ENCODE measurements at places on chromosomes 4 and X.

GRCh38 chrX:38347136-38347535, 5.3 kb upstream of the OTC start:
- no peak for DNase-seq

GRCh38 chr4:120918788-120919187, 3.7 kb downstream of the PRDM5 start:
- no peak for DNase-seq

- no peak for DNase-seq
These were observed 45.3 kb downstream of the HMGB2 start for GRCh38 chr4:173288698-173289352.

GRCh38 chr4:35399912-35400311, 844.4 kb downstream of the ARAP2 start:
- DNase-seq: no peak

DNA sequence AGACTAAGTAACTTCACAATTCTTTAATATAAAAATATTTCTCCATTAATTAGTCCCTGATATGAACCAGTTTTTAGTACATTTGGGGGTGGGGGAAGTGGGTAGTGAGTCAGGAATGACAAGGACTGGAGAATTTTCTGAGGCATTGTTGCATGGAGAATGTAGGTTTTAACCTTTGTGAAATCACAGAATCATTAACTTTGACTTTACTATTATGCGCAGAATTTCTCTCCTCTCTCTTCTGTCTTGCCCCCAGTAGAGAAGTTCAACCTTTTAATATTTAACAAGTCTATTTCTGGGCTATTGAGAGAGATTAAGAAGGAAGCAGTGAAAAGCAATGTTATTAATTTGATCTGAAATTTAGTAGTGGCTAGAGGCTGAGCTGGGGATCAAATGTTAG, 597.0 kb downstream of the PCDH18 start:
- DNase-seq: no peak

GRCh38 chr4:118175506-118175905, 141.2 kb downstream of the NDST3 start:
- DNase-seq: no peak

DNA sequence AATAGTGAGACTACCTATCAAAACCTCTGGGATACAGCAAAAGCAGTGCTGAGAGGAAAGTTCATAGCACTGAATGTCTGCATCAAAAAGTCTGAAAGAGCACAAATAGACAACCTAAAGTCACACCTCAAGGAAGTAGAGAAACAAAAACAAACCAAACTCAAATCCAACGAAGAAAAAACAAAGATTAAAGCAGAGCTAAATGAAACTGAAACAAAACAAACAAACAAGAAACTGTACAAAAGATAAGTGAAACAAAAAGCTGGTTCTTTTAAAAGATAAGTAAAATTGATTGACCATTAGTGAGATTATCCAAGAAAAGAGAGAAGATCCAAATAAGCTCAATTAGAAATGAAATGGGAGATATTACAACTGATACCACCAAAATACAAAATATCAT, 378.3 kb upstream of the NDST4 start:
- DNase-seq: no peak

DNA sequence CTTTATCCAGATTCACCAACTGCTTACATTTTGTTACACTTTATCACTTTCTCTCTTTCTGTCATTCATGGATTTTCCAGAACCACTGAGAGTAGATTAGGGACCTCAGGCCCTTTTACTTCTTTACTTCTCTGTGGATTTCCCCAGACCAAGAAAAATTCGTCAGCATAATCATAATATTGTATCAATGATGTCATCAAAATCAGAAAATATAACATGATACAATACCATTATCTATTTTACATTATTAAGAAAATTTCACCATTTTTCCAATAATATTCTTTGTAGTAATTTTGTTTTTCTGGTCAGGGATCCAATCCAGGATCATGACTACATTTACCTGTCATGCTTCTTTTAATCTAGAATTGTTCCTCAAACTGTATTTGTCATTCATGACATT, 494.2 kb downstream of the IQCM start:
- no peak for DNase-seq

All from NCI-H1092 treated with DMSO at 0.1 percent for 48 hours (cell line).